ENCODE measurements at places on chromosomes 4 and X.

- no peak for DNase-seq
Observed at GRCh38 chr4:152024881-152025280, 264.1 kb upstream of the GATB start.

GRCh38 chr4:146510942-146511341 lies 10.8 kb downstream of the SLC10A7 start:
- DNase-seq, result no peak

GRCh38 chr4:168651374-168651773 lies 154.5 kb downstream of the PALLD start:
- no peak for DNase-seq

- DNase-seq, result no peak
Observed at GRCh38 chr4:116066711-116067245, 953.4 kb upstream of the NDST4 start.

DNA sequence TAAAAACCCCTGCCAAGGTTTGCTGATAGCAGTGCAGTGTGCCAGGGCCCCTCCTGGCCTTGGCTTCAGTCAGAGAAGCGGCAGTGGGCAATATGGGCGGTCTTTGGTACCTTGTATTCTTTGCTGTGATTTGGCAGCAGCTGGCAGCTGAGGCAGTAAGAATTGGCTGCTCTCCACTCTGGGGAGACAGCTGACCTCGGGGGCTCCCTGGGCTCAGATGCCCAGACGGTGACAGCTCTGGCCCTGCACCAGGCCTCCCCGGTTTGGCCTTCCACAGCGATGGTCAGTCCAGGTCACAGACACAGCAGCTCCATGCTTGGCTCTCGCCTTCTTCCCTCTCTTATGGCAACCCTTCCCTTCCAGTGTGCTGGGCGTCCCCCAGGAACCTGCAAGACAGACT lies 330.9 kb downstream of the BCOR start:
- DNase-seq, result no peak

- DNase-seq, result no peak
Observed at GRCh38 chrX:10988653-10989052, 122.5 kb upstream of the HCCS start.

GRCh38 chr4:152103181-152103901 lies 342.5 kb upstream of the GATB start:
- no peak for DNase-seq

DNA sequence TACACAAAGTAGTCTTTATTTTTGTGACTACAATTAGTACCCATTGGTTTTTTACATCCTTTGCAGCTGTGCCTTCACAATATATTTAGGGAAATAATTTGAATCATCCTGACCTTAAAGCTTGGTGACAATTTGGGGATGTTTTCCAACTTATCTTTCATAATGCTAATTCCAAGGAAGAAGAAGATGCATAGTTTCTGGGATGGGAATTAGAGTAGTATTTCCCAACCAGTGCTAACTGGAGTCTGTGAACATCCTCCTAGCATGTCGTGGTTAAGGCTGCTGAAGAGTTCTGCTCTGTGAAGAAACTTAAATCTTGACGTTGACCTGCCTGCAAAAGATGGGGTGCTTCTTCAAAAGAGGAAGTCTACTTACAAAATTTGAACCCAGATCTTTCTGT lies 173.5 kb downstream of the ANK2 start:
- no peak for DNase-seq

- no peak for DNase-seq
Observed at GRCh38 chr4:91830681-91831395, 472.9 kb upstream of the GRID2 start.

DNA sequence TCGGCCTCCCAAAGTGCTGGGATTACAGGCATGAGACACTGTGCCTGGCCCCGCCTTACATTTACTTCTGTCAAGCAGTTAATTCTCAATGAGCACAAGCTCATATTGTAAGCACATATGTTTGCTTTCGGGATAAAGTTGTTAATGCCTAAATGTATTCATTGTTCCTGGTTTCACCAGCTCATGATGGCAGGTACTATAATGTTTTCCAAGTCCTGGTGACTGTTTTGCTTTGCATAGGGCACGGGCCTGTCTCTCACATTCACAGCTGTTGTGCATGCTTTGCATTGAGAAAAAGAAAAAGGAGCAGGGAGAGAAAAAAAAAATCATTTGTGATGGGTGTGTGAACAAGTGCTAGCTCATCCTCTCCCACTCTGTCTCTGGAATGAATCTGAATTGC lies 661.2 kb upstream of the TENM3 start:
- no peak for DNase-seq

GRCh38 chr4:19927381-19927780 lies 324.3 kb upstream of the SLIT2 start:
- no peak for DNase-seq

DNA sequence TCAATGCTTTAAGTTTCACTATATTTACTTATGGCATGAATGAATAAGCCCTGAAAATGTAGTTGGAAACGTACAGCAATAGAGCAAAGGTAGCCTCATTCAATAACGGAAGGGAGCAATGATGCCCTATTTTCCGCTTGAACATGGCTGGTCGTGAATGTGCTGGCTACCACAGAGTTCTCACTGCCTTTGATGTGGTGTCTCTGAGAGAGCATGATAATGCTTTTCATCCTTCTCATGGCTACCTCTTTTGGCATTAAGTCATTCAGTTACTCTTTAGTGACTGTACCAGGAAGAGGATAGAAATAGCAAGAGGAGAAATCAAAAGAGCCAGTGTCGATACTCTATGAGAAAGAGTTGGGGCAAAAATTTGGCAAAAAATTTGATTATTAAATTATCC lies 308.0 kb downstream of the PPP3CA start:
- DNase-seq, result no peak

DNA sequence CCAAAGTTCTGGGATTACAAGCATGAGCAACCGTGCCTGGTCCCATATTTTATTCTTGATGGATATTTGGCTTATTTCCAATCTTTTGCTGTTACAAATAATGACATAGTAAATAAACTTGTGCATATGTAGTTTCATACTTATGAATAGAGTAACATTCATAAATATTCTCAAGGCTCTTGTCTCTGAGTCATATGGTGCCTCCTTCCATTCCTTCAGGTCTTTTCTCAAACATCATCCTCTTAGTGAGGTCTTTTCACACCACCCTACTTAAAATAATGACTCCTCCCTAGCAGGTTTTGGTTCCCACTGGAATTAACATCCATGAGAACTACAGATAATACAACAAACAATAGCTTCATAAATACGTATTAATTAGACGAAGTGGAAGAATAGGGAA lies 416.6 kb downstream of the IQCM start:
- no peak for DNase-seq

- DNase-seq, result no peak
Observed at GRCh38 chr4:11287055-11287454, 141.6 kb downstream of the HS3ST1 start.

DNA sequence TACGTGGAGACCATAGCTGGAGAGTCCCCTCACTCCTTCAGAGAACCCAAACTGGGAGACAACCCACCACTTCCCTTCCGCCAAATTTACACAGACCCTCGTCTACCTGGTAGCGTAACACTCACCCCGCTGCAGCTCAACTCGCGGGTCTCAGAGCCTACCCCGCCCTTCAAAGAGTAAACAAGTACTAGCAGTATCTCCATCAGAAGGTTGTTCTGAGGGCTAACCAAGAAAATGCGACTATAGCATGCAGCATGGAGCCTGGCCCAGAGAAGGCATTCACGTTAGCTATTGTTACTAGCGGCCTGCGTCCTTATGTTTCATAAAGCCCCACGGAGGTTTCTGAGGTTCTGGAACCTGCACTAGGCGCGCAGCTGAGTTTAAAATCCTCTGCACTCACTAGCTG lies 531 bp upstream of the MANBA start:
- no peak for DNase-seq

DNA sequence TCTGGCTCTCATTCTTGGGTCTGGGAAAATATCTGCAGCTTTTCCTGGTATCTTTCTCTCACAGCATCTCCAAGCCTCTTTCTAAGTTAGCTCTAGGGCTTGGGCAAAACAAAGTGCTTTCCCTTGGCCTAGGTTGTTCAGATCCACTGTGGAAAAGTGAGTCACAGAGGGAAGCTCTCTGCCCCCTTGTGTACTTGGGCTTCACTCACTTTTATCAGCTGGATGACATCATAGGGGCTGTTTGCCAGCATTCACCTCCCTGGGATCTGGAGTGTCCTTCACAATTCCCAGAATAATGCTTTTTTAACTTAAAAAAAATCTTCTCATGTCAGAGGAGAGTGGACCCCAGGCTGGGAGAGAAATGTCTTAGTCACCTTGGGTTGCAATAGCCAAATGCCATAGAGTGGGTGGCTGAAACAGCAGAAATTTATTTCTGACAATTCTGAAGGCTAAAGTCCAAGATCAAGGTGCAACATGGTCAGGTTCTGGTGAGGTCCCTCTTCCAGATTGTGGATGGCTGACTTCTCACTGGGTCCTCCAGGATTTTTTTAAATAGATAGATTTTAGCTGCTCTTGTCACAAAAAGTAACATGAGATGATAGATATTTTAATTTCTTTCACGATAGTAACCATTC lies 247.8 kb downstream of the SH2D1A start:
- DNase-seq, result no peak

- no peak for DNase-seq
Observed at GRCh38 chrX:45266456-45266855, 65.8 kb upstream of the DIPK2B start.

DNA sequence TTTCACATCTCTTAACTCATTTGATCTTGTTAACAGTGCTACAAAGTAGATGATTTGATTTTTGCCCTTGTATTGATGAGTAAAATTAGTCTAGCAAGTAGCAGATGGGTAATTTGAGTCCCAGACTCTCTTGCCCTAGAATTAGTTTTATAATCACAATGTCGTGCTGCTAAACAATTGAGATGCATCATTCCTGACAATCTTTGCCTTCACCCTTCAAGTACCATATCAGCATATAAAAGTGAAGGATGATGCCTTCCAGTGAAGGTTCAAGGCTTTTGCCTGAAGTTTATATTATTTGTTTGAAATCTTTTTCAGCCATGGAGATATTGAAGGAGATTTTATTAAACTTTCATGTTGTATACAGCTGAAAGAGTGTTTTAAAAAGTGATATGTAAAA lies 141.4 kb downstream of the GRID2 start:
- DNase-seq, result no peak
